ENCODE measurements at places on chromosomes 4 and X.

DNA sequence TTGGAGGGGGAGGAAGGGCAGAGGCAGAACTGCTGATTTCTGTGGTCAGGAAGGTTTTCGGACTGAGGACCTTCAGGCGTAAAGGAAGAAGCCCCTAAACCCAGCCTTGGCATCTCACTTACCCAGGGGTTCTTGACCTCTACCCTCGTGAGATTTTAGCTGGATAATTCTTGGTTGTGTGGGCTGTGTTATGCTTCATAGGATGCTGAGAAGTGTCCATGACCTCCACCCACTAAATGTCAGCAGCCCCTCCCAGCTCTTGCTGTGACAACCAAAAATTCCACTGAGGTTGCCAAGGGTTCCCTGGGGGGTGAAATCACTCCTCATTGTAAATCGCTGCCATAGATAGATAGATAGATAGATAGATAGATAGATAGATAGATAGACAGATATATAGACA, 5.8 kb upstream of the CRLF2 start:
- no peak for DNase-seq

DNA sequence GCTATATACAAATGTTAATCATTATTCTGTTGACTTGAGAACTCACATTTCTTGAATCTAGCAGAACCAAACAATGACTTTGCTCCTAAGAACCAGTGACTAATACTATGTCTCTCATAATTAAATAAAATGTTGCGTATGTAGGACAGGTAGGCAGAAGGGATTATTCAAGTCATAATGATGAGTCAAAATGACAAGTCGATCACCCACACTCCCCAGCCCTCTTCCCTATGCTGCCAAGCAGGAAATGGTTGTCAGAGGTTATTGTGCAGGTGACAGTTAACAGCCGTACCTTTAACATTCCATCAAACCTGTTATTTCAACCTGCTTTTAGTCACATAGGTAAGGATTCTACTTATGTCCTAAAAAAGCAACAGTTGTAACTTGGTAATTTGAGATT, 22.0 kb upstream of the STK26 start:
- DNase-seq = no peak

- DNase-seq = no peak
These were observed 183.7 kb downstream of the SPATA18 start for GRCh38 chr4:52234561-52235440.

GRCh38 chr4:101621120-101621519, 169.4 kb upstream of the BANK1 start:
- no peak for DNase-seq

GRCh38 chrX:47662144-47662657, 3.2 kb upstream of the UXT start:
- no peak for DNase-seq

DNA sequence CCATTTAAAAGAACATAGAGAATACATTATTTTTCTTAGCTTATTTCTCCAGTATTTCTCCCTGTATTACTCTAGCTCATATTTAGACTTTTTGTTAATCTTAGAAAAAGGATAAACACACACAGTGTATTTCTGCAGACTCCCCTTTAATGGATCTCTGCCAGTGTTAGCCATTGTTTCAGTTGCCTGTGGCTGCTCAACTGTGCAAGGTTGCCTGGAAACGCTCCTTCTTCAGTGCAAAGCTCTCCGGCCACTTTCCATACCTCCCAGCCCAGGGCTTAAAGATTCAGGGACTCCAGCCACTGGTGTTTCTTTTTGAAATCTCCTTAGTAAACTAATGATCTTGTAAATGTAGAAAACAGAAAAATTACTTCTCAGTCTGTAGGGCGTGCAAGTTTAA, 104.9 kb downstream of the SLIT2 start:
- DNase-seq = no peak

DNA sequence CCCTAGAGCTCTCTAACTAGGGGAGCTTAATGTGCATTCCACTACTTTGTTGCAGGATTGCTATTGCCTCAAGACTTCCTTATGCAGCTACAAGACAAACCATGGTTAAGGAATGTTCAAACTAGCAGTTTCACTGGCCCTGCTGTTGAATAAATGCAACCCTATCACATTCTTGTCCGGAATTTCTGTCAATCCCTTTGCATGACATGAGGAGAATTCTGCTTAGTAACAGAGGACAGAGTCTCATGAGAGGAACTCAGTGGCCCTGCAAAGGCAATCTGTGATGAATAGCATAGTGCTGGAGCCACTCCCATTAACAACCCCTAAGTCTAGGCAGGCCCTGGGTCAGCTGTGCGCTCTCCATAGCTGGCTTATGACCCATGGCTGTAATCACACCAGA, 30.7 kb upstream of the SGMS2 start:
- no peak for DNase-seq

DNA sequence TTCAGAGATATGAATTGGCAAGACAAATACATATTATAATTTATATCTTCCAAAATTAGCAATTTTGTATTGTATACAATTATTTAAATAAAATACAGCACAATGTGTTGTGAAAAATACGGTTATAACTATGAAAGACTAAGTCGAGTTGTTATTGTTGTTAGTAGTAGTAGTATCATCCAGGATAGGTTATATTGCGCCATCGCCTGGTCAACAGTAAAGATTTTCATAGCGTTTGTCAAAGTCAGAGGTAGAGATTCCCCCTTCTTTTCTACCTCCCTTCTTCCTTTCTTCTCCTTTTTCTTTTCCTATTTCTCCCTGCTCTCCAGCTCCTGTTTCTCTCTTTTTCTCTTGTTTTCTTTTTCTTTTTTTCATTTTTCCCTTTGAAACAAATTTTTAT, 499.1 kb upstream of the EPHA5 start:
- no peak for DNase-seq

GRCh38 chr4:96145601-96146000, 305.7 kb downstream of the PDHA2 start:
- no peak for DNase-seq

- DNase-seq = peak; percentile 54
These were observed 402.4 kb downstream of the PACRGL start for GRCh38 chr4:21102667-21103066.

DNA sequence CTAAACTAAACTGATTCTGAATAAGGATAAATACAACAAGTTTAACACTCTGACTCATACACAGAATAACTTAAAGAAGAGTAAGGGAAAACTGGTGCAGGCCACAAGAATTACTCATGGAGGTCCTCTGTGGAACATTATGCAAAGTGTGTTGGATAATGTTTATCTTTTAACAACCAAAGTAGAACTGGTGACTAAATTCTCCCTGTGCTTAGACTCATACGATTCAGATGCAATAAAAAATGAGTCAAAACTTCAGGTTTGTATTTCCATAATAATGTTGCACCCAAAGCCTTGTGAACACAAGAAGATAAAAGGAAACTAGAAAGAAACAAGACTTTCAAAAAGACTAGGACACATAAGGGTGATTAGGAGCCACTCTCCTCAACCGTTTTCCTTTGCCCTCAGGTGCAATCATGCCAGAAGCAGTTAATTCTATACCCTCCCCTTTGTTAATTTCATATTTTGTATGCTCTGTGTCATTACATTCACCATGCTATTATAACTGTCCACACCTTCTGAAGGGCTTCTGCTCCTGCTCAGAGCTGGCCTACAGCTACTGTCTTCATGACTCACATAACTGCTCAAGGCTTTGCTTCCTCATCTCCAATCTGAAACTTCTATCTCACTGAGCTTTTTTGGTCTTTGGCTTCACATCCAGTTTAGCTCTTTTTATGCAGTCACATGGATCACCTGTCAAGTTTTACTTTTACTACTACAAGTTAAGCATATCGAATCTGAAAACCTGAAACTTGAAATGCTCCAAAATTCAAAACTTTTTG, 60.2 kb downstream of the KCNIP4 start:
- peak; percentile 24 for DNase-seq

DNA sequence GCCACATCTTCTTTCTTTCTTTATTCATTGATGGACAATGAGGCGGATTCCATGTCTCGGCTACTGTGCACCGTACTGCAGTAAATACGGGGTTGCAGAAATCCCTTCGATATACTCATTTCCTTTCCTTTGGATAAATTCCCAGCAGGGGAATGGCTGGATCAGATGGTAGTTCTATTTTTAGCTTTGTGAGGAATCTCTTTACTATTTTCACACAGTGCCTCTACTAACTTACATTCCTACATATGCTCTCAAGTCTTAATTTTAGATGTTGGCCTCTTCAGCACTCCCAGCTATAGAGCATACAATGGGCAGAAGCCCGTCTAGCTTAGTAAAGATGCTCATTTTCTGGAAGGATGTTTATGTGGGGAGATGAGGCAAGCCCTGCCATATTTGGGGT, 317.4 kb downstream of the ASMT start:
- no peak for DNase-seq

GRCh38 chrX:125627676-125628075, 308.0 kb downstream of the TEX13C start:
- DNase-seq = no peak

DNA sequence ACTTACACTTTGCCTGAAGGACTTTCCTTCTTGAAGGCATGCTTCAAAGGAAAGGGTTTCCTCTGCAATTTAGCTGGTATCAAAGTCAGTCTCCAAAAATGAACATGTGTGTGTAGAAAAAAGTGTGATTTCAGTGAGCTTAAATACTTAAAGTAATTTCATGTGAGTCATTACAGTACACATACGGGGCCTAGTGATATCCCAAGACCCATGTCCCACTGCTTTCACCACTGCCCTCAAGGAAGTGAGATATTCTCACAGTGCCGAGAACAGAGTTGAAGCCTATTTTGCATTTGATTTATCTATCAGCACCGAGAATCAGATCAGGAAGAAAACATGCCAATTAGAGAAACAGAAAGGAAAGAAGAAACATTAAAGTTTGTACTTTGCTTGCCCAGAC, 61.0 kb downstream of the CHST7 start:
- DNase-seq = no peak

GRCh38 chr4:8653326-8654000, 60.9 kb downstream of the CPZ start:
- no peak for DNase-seq

- DNase-seq = no peak
These were observed 1268.6 kb downstream of the RAPGEF2 start for GRCh38 chr4:160371446-160371845.

DNA sequence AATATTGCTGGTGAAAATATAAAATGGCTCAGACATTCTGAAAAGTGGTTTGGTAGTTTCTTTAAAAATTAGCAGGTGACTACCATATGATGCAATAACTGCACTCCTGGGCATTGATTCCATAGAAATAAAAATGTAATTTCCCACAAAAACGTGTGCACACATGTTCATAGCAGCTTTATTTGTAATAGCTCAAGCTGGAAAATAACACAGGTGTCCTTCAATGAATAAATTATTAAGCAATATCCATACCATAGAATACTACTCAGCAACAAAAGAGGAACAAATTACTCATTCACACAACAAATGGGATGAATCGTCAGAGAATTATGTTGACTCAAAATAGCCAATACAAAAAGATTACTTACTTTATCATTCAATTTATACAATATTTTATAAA, 893.7 kb upstream of the SLIT2 start:
- no peak for DNase-seq

DNA sequence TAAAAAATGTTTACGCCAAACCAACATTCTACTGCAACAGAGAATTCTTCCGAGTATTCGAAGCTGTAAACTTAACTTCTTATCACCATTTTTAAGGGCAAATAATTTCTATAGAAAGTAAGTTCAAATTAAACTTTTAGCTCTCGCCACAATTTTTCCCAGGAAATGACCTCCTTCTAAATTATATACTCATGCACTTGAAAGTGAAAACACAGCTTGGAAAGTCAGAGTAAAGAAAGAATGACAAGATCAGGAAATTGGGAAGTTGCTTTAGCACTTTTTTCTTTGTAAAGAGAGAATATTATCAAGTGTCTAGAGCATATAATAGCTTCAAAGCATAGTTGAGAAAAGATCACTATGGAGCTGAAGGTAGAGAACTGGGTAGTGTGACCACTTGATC, 1.2 kb downstream of the CYBB start:
- DNase-seq = no peak
